ENCODE measurements at places on chromosomes 2 and 18.

- DNase-seq = no peak
Measured at GRCh38 chr2:198129609-198130008, 325.2 kb downstream of the PLCL1 start.

- DNase-seq = no peak
Measured at GRCh38 chr2:200170221-200170620, 136.3 kb upstream of the SPATS2L start.

GRCh38 chr2:240162939-240163714 is 22.7 kb upstream of the OTOS start:
- DNase-seq = no peak

- DNase-seq = no peak
Measured at GRCh38 chr2:38427936-38428335, 50.9 kb upstream of the ATL2 start.

DNA sequence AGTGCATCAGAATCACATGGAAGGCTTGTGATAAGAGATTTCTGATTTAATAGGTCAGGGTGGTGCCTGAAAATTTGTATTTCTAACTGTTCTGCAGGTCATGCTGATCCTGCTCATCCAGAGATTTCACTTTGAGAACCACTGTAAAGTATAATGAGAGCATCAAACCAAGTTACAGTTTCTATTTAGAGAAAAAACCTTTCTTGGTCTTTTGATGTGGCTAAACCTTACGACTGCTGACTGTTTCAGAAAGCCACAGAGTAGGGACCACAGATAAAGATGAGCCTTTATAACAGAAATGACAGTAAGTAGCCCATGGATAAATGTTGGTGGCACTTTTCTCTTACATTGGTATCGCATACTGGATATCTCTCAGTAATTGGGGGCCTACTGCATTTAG is 109.4 kb upstream of the FANCL start:
- no peak for DNase-seq

DNA sequence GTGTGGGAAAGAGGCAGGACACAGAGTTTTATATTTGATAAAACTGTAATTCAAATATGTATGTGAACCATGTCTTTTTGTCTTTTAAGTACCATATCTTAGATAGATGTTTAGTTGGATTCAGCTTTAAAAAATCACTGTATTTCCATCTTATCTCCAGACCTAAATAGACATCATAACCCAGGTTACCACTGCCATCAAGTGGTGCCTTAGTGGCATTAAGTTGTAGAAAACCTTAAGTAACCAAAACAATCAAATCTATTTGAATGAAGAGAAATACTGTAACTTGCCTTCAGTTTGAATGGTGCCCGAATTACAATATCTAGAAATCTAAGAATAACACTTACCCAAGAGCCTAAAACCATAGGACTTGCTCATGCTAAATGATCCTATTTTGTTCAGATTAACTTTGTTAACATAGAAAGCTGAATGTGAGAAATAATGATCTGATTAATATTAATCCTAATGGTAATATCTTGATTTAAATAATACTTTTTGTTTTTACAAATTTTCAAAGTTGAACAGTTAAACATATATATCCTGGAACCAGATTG is 92.5 kb upstream of the MAP2 start:
- DNase-seq = no peak

DNA sequence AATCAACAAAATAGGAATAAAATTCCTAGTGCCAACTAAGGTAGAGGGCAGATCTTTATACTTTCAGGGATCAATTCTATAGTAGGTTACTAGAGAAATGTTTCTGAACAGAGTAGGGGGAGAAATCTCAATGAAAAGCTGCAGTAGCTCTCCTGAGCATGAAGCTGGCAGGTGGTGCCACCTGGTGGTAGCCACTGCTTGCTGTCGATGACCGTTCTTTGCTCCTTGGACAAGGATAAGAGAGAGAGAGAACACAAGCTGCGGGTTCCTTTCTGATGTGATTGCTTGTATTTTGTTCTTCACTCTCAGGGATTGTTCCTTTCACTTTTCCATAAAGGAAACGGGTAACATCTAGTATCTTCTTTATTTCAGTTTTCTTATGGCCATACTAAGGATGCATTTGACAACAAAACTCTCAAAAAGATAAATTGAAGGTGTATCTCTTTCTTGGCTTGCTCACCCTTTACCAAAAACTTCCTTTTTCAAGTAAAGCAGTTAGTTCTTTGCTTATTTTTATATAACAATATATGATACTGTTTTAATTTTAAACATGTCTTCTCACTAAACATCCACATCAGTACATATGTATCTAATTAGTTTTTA is 18.6 kb upstream of the MRPL19 start:
- peak; percentile 30 for DNase-seq

DNA sequence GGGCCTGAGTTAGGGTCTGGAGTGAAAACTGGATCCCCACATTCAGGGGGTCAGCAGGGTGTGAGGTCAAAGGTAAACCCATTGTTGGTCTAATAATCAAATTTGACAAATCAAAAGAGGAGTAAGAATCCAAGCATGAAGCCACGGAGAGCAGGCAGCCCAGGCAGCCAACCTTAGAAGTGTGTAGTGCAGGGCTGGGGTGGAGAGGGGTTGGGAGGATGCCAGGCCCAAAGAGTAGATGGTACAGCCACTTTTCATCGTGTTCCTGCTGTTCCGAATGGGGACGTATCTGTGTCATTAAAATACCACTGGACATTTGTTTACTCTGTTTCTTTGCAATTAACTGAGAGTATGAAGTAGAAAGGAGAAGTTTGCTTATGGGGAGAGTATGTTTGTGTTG is 16.5 kb upstream of the SPTBN1 start:
- DNase-seq = no peak

GRCh38 chr18:79606621-79607331 is 72.8 kb upstream of the CTDP1 start:
- no peak for DNase-seq

DNA sequence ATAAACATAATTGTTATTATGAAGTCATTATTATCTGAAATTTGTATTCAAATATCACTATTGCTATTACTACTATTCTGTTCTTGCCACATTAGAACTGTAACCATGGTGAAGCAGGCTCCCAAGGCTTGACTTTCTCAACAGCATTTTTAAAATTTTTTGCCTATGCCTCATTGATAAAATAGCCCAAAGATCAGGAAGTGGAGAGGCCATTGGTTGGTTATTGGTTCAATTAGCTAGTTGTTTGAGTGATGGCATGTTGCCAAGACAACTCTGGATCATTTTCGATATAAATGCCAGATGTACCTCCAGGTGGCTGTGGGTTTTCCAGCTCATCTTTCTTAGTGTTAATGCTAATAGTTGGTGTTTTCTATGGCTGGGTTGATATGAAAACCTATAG is 513.5 kb downstream of the TRIB2 start:
- DNase-seq = no peak

- no peak for DNase-seq
Measured at GRCh38 chr2:229409751-229410181, 138.7 kb upstream of the PID1 start.

DNA sequence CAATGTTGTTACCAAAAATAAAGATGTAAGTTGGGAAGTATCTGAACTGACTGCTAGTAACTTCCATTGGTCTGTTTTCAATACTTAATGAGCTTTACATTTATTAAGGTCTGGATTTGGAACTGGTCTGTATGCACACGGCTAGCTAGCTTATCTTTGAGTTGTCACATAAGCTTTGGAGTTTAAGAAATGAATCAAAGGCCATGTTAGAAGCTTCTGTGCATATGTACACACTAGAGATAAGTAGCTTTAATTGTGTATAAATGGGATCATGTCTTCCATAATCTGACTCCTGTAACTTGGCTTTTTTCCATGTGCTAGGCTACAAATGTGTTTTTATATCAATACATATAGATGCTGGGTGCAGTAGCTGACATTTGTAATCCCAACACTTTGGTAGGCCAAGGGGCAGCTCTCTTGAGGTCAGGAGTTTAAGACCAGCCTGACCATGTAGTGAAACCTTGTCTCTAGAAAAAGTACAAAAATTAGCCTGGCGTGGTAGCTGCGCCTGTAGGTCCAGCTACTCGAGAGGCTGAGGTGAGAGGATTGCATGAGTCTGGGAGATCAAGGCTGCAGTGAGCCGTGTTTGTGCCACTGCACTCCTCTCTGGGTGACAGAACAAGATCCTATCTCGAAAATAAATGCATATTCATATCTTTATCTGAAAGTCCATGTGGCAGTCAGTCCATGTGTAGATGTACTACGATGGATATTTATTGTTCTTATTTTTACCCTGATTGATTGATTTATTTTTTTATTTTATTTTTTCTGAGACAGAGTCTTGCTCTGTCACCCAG is 27.2 kb downstream of the ATIC start:
- DNase-seq = no peak

DNA sequence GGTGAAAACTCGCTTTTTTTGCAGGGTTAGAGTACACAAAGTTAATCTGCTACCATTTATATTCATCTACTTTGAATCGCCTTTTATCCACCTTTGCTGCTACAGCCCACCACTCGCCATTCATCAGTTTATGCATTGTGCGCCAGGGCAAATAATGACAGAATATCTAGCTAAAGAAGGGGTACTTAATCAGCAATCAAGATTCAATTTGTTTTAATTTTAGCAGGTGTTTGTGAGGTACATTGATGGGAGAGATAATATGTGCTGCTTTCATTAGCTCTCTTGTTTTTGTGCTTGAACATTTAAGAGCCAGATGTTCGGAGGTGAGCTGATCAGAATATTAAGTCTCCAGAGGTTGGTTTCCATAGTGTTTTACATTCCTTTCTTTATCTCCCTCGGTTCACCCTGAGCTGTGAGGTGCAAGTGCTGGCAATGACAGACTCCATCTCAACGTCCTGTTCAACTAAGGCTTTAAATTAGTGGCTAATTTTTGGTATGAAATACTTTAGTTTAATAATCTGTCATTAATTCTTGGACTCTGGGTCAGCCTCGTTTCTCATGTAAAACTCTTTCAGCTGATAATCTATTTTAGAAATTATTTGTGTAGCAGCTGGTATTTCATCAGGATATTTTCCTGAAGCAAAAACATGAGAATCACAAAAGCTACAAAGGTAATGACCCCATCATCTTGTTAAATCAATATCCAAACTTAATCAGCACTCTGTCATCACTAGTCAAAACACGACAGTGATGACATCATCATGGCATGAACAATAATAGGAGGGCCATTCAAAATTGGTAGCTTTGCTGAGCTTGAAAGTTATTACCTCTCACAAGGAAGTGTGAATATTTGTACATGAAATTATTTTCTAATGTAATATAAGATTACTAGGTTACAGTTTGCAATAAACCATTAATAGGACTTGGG is 479.9 kb upstream of the FANCL start:
- no peak for DNase-seq

GRCh38 chr18:33583901-33584300 is 5.9 kb downstream of the ASXL3 start:
- no peak for DNase-seq

DNA sequence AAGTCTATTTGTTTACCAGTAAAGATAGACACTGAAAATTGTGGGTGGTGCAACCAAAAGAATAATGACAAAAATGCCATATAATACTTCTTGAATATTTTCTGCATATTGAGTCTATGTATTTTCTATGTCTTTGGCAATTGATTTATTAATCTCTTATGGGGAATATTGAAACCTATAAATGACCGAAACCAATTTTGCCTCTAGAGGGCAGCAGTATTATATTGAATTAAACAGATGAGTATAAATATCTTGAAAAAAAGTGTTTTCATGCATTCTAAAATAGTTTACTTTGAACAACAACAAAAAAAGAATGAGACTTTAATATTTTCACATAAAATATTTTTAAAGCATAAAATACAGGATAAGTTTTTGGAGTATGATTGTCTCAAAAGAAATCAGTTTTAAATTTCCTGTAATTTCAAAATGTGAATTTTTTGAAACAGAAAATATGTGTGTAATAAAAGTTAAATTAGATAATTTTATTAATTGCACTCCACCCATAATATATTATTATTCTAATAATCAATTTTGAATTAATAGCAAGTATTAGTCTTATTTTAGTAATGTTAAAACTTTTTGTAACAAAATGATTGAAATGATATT is 49.9 kb upstream of the CALCRL start:
- DNase-seq = no peak

DNA sequence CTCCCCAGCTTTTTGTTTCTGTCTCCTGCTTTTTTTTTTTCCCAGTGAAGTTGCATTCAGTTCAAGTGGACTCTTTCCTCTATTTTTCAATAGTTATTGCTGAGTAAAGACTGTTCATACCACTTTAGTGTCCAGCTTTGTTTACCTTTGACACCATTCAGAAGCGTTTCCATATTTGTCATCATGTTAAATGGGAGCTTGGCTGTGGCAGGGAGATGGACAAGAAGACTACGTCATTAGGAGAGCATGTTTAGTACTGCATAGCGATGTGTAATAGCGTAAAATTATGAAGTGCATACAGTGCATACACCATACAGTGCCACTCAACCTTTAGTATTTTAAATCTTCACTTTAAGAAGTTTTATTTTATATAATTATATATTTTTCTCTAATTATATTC is 655.9 kb downstream of the DCC start:
- no peak for DNase-seq

DNA sequence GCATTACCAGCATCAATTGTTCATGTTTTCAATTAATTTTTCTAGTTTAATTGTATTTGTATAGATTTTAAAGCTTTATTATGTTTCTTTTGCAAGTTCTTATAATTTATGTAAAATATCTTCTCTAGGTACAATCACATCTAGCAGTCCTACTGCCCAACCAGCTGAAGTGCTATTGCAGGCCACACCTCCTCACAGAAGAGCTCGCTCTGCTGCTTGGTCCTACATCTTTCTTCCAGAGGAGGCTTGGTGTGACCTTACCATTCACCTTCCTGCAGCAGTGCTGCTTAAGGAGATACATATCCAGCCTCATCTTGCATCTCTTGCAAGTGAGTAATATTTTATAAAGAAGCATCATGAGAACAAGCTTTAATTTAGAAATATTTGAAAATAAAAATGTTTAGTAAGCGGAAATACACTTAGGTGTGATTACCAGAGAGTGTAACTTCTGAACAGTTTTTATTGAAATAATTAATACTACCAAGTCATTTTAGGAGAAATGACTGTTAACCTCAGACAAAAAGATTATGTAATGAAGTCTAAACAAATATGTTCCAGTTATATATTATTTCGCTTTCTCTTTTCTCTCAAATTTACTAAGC is 122.9 kb upstream of the TTC27 start:
- no peak for DNase-seq

GRCh38 chr2:56084111-56084901 is 99.5 kb upstream of the CCDC85A start:
- no peak for DNase-seq

DNA sequence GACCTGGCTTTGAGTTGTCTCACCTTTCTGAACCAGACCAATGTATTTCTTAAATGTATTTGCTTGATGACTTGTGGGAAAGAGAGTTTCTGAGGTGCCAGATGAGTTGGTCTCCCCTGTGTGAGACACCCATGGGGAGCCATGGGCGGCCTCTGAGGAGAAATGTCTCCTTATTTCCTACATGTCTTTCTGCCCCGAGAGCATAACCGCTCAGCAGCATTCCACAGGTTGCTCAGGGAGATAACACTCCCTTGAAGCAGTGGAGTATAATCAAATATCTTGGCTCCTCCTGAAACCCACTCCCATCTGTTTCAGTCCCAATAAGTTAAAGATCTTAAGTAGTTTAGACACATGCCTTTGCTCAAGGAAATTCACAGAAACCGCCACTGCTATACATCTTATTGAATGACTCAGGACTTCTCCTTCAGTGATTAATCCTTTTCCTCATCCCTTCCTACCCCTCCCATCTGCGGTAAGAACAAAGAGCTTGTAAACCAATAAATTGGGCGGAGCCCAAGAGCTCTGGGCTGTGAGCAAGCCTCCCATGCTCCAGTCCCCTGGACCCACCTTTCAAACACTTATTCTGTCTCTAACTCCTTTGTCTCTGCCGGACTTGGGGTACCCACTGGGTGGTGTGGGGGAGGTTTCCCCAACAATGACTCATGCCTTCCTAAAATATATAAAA is 285.5 kb upstream of the LRRTM4 start:
- no peak for DNase-seq
